ENCODE measurements at places on chromosomes 1 and 21. TPM values are rescaled to one million over a fixed set of nuclear protein-coding genes. Genes with fewer than 3 reads are reported as not detected.

GRCh38 chr21:46069166-46069565, 28.7 kb upstream of the COL6A2 start:
- DNase-seq = no peak

DNA sequence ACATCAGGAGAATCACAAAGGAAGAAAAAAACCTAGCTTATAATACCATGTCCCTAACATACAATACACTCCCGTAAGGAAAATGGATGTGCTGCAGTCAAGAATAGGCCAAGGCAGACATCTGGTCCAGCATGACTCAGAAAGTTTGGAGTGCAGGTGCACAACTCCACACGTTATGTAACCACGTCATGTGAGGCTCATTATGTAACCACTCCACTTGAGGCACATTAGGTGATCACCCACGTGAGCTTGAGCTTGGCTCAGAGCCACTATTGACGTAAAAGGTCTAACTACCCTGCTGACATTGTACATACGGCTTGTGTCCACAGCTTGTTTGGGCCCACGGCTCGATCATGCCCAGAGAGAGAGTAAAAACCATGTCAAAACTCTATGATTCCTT, 99.8 kb upstream of the C1orf21 start:
- no peak for DNase-seq

DNA sequence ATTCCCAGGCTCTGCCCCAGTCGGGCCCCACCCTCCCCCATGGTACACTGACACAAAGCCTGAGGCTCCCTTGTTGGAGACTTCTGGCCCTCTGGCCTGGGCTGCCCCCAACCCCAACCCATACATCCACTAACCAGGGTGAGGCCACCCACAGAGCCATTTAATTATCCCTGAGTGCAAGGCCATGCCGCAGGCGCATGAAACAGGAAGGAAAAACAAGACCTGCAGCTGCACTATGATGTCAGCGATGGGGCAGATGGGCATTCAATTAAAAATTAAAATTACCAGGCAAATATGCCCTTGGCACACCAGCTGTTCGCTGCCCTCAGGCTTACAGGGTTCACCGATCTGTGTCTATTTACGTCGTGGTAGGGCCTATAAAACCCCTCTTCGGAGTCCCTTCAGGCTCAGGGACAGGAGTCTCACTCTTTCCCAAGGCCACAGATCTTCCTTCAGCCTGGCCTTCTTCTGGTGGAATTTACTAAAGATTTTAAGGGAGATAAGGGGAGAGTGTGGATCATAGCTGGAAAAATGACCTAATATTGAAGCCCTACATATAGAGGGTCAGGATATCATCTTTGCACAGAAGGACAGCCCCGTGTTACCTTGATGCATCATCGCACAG, 29.6 kb upstream of the RGS16 start:
- DNase-seq = peak; percentile 54

Gene ST6GALNAC5
- 3.4 TPM for polyA plus RNA-seq

Gene S100B
- 5.5 TPM for polyA plus RNA-seq

GRCh38 chr1:83065952-83066727, 932.8 kb downstream of the TTLL7 start:
- DNase-seq = no peak

GRCh38 chr1:99365545-99365944, 101.3 kb downstream of the PLPPR4 start:
- no peak for DNase-seq

Gene RXRG
- polyA plus RNA-seq = 2.0 TPM

- DNase-seq = no peak
Observed at GRCh38 chr1:10935246-10935645, 77.2 kb upstream of the TARDBP start.

- no peak for DNase-seq
Observed at GRCh38 chr1:178768423-178768822, 43.4 kb downstream of the RALGPS2 start.

GRCh38 chr1:247269133-247269532, 13.3 kb downstream of the VN1R5 start:
- no peak for DNase-seq

Gene ATP6V1G3
- polyA plus RNA-seq = 8.4 TPM

Gene SPRR3
- polyA plus RNA-seq = not detected

DNA sequence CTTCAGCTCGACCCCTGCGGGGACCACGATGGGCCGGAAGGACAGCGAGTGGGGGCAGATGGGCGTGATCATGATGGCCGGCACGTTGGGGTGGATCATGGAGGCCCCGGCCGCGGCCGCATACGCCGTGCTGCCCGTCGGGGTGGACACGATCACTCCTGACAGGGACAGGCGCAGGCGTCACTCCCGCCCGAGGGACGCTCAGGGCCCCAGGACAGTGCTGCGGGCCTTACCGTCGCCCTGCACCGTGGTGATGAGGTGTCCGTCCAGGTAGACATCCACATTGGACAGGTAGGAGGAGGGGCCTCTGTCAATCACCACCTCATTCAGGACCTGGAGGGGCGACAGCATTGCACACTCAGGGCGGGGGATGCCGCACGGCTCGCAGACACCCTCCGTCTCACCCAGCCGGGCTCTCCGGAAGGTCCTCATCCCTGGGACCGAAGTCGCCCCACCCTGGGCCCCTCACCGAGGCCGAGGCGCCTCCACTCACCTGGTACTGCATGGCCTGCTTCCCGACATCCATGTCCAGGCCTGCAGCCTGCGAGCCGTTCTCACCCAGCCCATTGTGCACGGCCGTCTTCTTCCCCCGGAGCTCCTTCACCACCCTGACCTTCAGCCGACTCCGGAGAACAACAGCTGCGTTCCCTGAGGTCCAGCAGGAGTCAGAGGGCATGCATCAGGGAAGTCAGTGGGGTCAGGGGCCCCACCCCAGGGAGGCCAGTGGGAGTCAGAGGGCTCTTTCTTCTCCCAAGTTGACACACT, 24.0 kb downstream of the NADK start:
- no peak for DNase-seq

DNA sequence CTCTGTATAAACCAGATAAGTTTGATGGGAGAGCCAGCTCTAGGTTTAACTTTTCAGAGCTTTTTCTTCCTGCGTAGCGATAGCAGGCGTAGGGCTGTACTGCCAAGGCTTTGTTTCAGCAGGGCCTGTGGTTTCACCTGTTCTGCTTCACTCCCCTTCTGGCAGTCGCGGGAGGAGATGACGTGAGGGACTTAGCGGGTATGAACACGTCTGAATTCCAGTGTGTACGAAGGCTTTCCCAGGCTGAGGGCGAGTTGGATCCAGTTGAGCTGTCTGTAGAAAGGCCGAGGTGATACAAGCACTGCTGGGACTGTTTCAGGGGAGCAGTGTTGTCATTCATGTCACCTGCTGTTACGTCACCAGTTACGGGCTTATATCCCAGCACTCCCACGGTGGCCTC, 21.2 kb downstream of the PEX14 start:
- DNase-seq = peak; percentile 76

GRCh38 chr1:199403531-199404116, 623.9 kb upstream of the NR5A2 start:
- DNase-seq = no peak

GRCh38 chr21:46229133-46229922, 754 bp upstream of the LSS start:
- DNase-seq = peak; percentile 27

- no peak for DNase-seq
Observed at GRCh38 chr1:233015965-233016364, 65.6 kb downstream of the NTPCR start.

DNA sequence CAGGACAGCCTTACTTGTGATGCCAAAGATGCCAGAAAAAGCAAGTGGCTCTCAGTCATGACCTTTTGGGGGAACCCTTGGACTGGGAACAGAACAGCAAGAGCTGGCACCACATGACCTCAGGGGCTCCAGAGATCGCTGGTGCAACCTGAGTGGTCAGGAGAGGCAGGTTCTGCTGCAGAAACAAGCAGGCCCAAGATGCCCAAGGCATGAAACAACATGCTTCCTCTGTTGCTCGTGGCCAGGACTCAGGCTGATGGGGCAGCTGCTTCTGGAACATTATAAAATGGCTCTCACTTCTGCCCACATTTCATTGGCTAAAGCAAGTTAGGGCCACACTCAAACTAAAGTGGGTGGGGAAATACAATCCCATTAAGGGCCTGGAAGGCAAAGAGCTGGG, 17.7 kb upstream of the CLSTN1 start:
- DNase-seq = no peak

Gene CAPN9
- 1.9 TPM for polyA plus RNA-seq

- DNase-seq = no peak
Observed at GRCh38 chr21:45592208-45592619, 50.0 kb upstream of the SLC19A1 start.

DNA sequence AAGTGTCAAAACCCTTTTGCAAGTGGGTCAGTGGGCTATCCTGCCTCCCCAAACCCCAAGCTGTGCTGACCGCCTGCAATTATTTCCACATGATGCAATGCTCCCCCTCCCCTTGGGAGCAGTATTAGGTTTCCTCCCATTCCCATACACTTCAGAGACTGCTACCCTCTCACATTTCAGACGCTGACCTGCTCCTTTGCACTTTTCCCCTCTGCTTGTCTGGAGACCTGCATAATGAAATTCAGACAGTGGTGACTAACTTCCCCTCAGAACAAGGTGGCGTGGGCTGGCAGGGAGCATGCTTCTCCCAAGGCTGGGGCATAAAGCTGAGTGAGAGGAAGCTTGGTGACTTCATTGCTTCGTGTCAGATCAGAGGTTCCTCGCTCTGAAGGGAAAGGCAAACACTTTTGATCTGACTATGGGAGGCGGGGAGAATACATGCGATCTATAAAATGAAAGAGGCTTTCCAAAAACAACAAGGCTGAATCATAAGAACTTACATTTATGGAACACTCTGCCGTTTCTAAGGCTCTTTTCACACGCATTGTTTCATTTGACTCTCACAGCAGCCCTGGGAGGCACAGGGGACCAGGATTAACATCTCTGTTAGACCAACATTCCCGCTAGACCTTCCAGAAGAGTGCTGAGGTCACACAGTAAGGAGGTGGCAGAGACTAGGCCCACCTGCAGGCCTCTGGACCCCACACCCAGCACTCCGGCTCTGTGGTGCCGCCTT, 27.5 kb upstream of the ROR1 start:
- peak; percentile 85 for DNase-seq

GRCh38 chr1:179996099-179996498, 41.5 kb downstream of the CEP350 start:
- no peak for DNase-seq

- DNase-seq = no peak
Observed at GRCh38 chr1:178946416-178946815, 75.5 kb upstream of the ANGPTL1 start.

Gene AHCTF1
- 46.7 TPM for polyA plus RNA-seq

DNA sequence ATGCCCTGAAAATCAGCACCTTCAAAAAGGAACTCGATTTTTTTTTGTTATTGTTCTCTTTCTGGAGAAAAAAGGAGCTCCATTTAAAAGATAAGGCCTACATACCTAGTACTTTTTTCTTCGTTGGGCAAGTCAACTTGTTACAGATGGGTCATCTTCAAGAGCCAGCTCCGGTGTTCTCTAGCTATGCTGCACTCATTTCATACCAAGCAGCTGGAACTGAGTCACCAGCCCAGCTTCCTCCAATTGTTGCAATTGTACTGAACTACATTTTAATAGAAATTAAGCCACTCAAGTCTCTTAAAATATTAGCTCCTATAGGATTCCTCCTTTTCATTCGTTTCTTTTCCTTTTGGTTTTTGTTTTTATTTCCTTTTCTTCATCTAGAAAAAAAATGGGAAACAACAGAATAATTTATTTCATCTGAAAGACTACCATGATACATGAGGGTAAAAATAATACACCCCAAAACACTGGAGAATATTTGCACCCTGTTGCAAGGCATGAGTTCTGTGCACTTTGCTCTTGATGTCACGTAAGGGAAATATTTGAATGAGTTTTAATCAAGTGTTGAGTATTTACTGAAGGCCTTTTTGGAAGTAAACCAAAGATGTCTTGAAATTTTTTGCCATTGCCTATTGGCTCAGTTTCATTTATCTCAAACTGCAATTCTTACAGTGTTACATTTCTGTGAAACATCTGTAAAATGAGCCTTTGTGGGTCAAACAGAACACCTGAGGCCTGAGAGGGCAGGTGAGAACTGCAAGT, 60.5 kb downstream of the CLIC4 start:
- DNase-seq = no peak

Gene SLC35F3
- polyA plus RNA-seq = 0.31 TPM

DNA sequence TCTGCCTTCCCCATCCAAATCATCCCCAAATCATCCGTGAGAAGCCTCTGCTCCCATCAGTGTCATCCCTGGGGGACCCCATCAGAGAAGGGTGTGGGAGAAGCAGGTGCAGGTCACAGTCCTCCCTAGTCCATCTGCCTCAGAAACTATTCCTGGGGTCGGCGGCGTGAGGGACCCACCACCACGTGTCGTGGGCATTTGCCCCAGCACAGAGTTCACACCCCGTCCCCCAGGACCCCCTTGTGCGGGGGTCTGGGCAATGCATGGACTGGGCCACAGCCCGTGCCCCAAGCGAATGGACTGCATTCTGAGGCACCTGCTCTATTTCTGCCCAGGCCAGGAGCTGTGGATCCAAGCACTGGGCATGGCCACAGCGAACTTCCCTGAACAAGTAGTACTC, 38.4 kb downstream of the ATF3 start:
- no peak for DNase-seq

DNA sequence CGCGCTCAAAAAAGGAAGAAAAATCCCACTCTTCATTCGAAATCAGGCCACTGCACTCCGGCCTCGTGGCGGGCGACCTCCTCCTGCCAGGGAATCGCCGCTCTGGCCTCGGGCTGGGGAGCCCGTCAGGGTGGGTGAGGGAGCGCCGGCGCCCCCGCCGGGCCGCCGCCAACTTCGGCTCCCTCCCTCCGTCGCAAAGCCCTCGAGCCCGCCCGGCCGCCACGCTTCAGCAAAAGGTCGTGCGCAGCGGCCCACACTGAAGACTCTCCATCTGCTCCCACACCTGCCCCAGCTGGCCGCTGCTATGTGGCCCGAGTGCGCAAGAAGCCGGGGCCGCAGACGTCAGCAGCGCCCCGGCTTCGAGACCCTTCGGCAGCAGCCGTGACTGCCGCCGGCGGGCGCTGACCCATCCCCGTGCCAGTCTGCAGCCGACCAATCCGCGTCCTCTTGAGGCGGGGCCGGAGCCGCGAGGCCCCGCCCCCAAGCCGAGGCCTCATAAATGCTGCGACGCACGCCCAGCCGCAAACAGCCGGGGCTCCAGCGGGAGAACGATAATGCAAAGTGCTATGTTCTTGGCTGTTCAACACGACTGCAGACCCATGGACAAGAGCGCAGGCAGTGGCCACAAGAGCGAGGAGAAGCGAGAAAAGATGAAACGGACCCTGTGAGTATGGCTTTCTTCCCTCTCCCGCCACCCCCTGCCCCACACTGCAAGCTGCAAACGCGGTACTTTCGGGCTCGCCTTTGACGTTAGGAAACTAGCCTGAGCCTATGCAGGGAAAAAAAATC, at the start of gene RGS2:
TSS of gene RGS2 (plus strand) at position 522 of the 789 bp plus-strand sequence. CDS start at position 555, 33 bp downstream.
- peak; percentile 92 for DNase-seq

- DNase-seq = no peak
Observed at GRCh38 chr21:27275294-27275927, 308.5 kb upstream of the ADAMTS5 start.

- no peak for DNase-seq
Observed at GRCh38 chr21:46286648-46287002, 483 bp downstream of the YBEY start.

- no peak for DNase-seq
Observed at GRCh38 chr1:33045246-33045645, 8.6 kb upstream of the AK2 start.
